Urinary bladder (tissue), 4 donors: ENCODE measurements at places on chromosomes 12 and 14. TPM values are rescaled to one million over a fixed set of nuclear protein-coding genes. Genes with fewer than 3 reads are reported as not detected.

- DNase-seq: no peak
Observed at GRCh38 chr12:114232187-114232586, 173.8 kb downstream of the TBX5 start.

GRCh38 chr14:89959853-89960445 is 4.2 kb downstream of the TDP1 start:
- DNase-seq: no peak

DNA sequence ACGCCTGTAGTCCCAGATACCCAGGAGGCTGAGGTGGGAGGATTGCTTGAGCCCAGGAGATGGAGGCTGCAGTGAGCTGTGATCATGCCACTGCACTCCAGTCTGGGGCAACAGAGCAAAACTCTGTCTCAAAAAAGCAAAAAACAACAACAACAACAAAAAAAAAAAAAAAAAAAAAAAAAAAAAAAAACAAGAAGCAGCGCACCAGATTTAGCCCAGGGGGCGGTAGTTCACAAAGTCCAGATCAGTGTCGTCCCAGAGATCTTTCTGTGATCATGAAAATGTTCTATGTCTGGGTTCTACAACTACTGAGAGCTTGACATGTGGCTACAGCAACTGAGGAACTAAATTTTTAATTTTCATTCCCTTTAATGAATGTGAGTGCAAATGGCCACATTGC is 27.4 kb downstream of the OAS2 start:
- DNase-seq: no peak

DNA sequence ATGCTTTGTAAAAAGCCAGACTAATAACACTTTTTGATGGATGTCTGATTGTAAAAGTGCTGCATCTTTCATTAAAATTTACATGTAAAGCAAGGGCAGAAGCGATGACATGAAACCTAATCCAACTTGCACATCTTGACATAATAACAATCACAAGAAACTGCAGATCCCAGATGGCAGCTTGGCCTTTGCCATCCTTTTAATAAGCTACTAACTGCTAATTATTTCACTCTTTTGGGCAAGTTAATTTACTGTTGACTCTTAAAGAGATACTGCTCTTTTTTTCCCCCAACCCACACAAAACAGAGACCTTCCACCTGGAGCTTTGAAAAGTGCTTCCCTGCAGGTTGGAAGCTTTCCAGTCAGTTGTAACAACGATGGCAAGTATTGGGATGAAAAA is 137.5 kb downstream of the NRXN3 start:
- DNase-seq: no peak

The HOXC5 gene
- total RNA-seq: 0.42 TPM

GRCh38 chr12:51852404-51853137 is 4.1 kb upstream of the FIGNL2 start:
- no peak for DNase-seq

GRCh38 chr14:88195676-88196075 is 127.4 kb downstream of the KCNK10 start:
- no peak for DNase-seq

DNA sequence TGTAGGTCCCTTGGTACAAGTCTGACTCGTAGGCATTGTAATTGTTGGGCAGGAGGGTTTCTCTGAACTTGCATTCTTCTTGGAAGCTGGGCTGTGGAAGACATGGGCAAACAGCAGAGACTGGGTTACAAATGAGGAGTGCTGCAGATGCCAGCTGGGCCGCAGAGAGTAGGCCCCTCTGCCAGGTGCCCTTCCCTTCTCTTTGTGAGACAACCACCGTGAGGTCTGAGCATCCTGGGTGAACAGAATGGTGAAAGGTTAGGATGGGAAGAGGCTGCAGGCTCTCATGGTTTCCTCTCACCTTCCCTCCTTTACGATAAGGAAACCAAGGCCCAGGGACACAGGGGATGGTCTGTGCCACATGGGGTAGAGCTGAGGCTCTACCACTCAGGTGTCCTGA is 11.3 kb downstream of the FGF6 start:
- no peak for DNase-seq

GRCh38 chr12:10242539-10242938 is 29.9 kb downstream of the GABARAPL1 start:
- no peak for DNase-seq

The TRMT5 gene
- 23.4 TPM for total RNA-seq

GRCh38 chr14:96638041-96638855 is 136.1 kb downstream of the PAPOLA start:
- no peak for DNase-seq

GRCh38 chr12:118318744-118319143 is 54.0 kb downstream of the TAOK3 start:
- DNase-seq: no peak

DNA sequence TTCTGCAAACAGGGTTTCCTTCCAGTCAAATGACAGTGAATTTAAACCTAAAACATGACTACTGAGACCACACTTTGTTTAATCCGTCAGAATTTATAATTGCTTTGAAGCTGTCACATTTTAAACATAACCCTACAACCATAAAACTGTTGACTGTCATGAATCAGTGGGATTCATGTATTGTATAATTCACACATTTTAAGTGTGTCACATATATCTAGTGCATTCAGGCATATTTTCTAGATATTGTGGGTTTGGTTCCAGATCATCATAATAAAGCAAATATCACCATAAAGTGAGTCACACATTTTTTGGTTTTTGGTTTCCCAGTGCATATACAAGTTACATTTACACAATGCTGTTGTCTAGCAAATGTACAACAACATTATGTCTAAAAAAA is 304.4 kb downstream of the TMEM132D start:
- DNase-seq: no peak

GRCh38 chr14:64506721-64507120 is 2.2 kb downstream of the ZBTB1 start:
- no peak for DNase-seq

- DNase-seq: no peak
Observed at GRCh38 chr12:87982208-87982607, 47.0 kb downstream of the C12orf50 start.

The RALGAPA1 gene
- total RNA-seq: 209 TPM

GRCh38 chr14:50447461-50447860 is 50.8 kb upstream of the CDKL1 start:
- no peak for DNase-seq

DNA sequence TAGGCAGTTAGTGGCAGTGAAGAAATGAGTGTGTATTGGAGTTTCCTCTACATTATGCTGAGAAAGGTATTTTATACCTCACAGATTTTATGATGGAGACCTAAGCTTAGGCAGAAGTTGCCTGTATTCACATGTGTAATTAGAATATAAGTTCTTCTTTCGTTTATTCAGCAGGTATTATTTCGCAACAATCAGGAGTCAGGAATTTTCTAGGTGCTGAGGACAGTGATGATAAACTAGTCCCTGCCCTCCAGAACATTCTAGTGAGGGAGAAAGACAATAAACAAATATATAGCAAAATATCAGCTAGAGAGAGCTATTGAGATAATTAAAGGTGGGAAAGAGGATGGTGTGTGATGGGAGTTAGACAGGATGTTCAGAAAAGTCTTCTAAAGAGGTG is 345.7 kb downstream of the GRIN2B start:
- no peak for DNase-seq
